ENCODE measurements at places on chromosomes 6 and 20.

GRCh38 chr6:87139236-87139635, 16.1 kb upstream of the ZNF292 start:
- peak; percentile 14 for DNase-seq

DNA sequence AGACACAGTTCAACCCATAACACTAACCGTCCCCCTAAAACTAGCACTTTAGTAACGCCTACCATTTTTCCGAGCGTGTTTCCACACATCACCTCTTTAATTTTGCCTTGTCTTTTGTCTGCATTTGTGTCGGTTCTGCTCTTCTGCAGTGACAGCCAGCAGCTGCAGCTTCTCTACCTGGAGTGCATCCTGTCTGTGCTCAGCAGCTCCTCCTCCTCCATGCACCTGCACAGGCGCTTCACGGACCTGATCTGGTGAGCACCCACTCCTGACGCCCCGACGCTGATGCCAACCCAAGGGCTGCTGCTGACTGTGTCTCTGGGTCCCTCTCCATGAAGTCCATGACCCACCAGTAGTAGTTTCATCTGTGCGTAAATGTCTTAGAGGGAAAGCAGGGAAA, 35.4 kb upstream of the PBOV1 start:
- DNase-seq = no peak

DNA sequence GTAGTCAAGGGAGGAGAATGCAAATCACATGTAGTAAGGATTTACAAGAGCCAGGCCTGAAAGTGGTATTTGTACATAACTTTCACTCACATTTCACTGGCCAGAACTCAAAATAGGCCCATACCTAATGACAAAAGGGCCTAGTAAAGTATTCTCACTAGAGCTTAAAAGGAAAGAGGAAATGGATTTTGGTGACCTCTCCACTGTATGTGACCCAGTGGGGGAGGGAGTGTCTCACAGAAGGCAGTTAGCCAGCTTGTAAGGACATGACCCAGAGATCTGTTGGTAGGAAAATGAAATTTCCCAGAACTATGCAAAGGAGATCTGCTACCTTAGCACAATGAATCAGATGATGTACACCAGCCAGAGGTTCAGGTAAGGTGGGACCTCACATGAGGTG, 124.4 kb downstream of the PTPRT start:
- no peak for DNase-seq

GRCh38 chr20:48215536-48215935, 430.3 kb upstream of the SULF2 start:
- no peak for DNase-seq

GRCh38 chr6:925656-926213, 232.8 kb upstream of the EXOC2 start:
- DNase-seq = no peak

DNA sequence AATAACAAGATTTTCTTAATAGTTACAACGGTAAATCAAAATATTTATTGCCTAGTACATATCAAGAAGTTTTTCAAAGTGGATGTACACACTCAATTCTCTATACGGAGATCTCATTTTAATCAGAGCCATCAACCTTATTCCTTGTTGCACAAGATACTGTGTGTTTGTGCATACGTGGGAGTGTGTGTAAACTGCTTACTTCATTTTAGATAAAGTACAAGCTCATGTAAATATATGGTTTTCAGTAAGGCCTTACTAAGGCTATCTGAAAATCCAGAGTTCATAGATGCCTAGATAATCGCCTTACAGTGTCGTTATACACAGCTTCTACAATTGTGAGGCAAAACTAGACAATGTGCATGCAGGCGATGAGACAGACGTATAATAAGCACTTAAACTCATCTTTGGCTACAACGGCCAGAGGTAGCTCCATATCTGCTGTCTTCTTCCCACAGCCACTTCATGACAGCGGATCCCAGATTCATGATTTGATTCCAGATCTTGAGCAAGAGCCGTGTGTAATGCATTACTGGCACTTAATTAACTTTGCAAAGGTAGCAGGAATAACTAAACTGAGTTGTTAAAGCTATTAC, 2.5 kb downstream of the PERP start:
- DNase-seq = no peak

GRCh38 chr6:7086488-7086887, 21.3 kb upstream of the RREB1 start:
- DNase-seq = no peak

DNA sequence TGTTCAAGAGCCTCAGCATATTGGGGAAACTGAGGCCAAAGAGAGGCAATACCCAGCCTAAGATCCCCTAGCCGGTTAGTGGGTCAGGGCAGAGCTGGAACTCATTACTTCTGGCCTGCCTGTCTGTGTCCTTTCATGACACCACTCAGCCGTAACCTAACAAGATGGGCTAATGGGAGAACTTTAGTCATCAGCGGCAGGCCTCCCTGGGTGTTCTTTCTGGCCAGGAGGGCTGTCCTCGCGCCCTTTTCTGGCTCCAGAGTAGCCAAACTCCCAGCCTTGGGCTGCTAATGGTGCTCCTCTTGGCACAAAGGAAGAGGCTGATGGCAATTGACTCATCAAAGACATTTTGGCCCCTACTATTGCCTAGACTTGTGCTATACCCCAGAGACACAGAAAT, 76.6 kb downstream of the NCR2 start:
- DNase-seq = no peak

GRCh38 chr20:38262931-38263330, 2.4 kb upstream of the KIAA1755 start:
- DNase-seq = no peak

DNA sequence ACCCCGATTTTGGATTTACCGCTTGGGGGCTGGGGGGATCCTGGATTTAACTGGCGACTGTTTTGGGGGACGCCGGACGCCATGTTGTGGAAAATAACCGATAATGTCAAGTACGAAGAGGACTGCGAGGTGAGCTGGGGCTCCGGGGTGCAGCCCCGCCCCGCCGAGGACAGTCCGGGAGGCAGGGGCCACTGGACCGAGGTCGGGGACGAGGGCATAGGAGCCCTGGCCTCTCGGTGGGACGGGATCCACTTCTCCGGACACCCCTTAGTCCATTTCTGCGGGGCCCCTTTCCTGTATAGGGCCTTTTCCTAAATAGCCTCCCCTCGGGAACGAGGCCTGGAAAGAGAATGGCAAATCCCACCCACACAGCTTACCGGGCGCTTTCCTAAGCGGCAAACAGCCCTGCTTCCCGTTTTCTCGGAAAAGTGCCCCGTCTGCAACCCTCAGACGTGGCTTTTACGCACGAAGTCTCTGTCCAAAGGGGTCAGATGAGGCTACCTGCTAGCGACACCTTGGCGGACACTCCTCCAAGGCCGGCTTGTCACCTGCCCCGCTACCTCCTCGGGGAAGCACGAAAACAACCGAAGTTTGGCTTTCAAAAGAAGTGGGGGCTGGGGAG, 469 bp downstream of the TFAP2C start:
- DNase-seq = no peak

DNA sequence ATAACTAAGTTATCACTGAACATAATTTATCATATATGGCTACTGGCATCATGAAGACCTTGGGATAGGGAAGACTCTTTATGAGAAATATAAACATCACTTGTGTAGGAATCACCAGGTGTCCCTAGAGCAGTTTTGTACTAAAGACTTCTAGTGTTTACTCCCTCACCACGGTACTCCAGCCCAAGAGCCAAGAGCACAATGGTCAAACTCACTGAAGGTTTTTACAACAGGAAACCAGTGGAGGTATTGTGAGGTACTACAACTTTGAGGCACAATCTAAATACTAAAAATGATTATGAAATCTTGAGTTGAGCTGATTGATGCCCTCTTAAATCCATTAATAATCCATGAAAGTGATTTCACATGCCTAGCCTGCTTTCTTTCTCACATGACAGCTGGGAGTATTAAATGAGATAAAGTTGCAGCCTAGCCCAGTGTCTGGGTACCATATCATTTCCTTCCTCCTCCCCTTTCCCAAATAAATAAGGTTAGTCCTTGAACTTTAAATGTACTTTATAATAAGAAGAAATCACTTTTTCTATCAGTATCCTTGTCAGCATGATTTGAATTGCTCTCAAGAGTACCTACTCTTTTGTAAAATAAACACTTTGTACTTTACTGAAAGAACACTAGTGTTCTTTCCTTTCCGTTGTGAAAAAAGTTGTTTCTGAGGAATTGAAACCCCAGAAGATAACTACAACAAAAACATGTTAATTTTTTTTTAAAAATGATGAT, 26.5 kb downstream of the GLO1 start:
- DNase-seq = no peak

- DNase-seq = no peak
Observed at GRCh38 chr20:4670469-4670868, 51.2 kb upstream of the PRND start.

DNA sequence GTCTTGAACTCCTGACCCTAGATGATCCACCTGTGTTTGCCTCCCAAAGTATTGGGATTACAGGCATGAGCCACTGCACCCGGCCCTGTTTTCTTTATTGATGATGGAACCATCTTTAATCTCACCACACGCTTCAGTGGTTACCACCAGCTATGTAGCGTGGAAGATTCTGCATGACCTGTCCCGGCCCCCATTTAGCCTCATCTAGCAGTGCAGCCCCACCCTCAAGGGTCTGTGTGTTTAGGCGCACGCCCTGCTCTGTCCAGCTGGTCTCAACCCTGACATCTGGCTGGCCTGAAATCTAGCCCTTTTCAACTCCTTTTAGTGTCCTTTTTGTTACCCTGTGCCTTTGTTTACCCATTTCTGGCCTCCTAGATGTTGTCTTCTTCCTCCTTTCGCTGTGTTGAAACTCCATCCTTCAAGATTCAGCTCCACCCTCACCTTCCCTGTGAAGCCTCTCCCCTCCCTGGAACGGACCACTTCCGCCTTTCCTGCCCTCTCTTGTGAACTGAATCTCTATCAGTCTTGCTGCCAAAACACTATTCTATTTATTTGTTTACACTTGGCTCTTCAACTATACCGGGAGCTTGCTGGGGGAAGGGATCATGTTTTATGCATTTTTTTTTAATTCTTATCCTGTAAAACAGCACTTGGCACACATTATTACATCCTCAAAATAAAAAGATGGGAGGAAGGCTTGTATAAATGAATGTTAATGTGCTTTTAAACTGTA, 101.0 kb upstream of the MTHFD1L start:
- DNase-seq = no peak

DNA sequence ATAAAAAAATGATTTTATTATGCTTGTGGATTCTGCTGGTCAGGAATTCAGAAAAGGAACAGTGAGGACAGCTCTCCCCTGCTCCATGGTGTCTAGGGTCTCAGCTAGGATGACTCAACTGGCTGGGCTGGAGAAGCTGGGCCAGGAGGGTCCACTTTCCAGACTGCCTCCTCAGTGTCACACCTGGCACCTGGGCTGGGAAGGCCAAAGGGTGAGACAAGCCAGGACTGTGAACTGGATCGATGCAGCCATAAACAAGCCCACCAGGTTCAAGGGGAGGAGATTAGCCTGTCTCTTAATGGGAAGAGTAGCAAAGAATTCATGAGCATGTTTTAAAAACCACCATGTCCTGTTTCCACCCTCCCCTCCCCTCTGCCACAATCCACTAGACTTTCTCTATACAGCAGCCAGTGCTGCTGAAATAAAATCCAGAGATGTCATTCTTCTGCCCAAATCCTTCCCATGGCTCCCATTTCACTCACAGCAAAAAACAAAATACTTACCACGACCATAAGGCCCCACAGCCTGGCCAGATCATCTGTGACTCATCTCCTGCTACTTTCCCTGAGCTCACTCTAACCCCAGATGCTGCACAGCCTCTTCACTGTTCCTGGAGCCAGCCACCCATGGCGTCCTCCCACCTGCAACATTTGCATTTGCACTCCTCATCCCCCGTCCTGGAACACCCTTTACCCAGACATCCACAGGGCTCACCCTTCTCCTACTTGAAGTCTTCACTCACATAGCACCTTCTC, 13.8 kb downstream of the SPTLC3 start:
- no peak for DNase-seq

- DNase-seq = no peak
Observed at GRCh38 chr6:89034586-89035251, 45.8 kb upstream of the PNRC1 start.

GRCh38 chr20:50418890-50419642, 91.1 kb upstream of the PTPN1 start:
- no peak for DNase-seq

DNA sequence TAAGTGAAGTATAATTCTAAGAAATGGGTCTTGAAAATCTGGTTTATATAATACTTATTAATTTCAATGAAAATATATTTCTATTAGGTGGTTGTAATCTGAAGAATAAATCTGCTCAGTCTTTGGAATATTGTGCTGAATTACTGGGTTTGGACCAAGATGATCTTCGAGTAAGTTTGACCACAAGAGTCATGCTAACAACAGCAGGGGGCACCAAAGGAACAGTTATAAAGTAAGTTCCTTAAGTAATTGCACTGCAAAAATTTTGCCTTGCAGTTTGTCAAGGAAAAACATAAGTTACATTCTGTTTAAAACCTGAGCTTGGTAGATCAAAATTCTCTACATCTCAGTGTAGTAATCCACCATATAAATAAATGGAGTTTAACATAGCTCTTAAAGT, 106.0 kb downstream of the MYO6 start:
- DNase-seq = no peak

- DNase-seq = no peak
Observed at GRCh38 chr6:24444588-24444987, 41.9 kb downstream of the MRS2 start.

- no peak for DNase-seq
Observed at GRCh38 chr20:41411391-41411847, 44.8 kb upstream of the EMILIN3 start.

DNA sequence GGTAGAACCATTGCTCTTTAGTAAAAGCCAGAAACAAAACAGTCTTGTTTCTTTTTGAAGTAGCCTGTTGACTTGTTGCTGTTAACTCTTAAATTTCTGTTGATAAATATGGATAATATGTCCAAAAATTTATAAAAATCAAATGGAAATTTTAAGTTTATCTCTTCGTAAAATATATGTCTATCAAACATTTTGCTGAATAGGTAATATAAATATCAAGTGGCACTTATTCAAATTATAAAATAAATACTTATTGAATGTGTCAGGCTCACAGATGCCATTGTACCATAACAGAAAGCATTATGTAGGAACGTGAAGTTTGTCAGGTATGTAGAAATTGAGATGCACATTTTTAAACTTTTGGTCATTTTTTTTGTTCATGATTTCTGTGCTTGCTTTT, 216.5 kb downstream of the ARID1B start:
- DNase-seq = no peak

- no peak for DNase-seq
Observed at GRCh38 chr6:88704980-88705379, 258.4 kb downstream of the RNGTT start.

- DNase-seq = no peak
Observed at GRCh38 chr6:16670617-16671051, 90.6 kb downstream of the ATXN1 start.

- no peak for DNase-seq
Observed at GRCh38 chr20:688809-689212, 13.2 kb upstream of the SCRT2 start.

DNA sequence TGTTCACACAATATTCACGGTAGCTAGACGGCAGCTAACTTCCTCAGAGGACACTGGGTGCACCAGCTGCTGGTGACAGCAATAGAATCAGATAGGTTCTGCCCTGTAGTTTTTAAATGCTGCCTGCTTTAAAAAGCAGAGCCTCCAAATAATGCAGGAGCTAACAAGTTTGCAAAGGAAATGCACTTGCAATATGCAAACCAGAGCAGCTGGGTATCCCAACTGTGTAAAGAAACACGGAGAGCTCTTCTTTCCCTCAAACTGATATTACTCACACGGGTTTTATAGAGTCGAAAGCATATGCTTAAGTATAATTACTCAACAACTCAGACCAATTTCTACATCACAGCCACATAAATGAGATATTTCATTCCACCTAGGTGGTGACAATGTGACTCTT, 432.7 kb downstream of the TFAP2A start:
- no peak for DNase-seq

Measured in stimulated activated CD4-positive, alpha-beta T cell treated with anti-CD3 and anti-CD28 coated beads, Interleukin-15, amount 100 ng/mL, for 48 hours (primary cell).